ENCODE measurements at places on chromosomes 7 and 10. TPM values are rescaled to one million over a fixed set of nuclear protein-coding genes. Genes with fewer than 3 reads are reported as not detected.

Gene SMKR1
- 2.5 TPM for total RNA-seq

Gene CLCN1
- total RNA-seq, result 0.11 TPM

Gene SPDYE16
- 0.34 TPM for total RNA-seq

Gene CROT
- 20.5 TPM for total RNA-seq

Gene ASB15
- not detected for total RNA-seq

Gene SUN3
- total RNA-seq, result not detected

Gene PRPS1L1
- total RNA-seq, result not detected

Gene CDHR3
- total RNA-seq, result 3.2 TPM

Gene PTN
- total RNA-seq, result 179 TPM

Gene CYP2C19
- total RNA-seq, result not detected

Gene KCP
- total RNA-seq, result 22.5 TPM

Gene SRI
- 82.6 TPM for total RNA-seq

Gene ZNHIT1
- total RNA-seq, result 57.7 TPM

Gene PLXDC2
- total RNA-seq, result 60.0 TPM

Gene PAX2
- total RNA-seq, result not detected

Gene DNTT
- not detected for total RNA-seq

Gene BICC1
- total RNA-seq, result 9.3 TPM

Gene RBM48
- total RNA-seq, result 14.3 TPM

Gene ZPBP
- not detected for total RNA-seq

Gene BBS9
- total RNA-seq, result 23.1 TPM
